Central memory CD4-positive, alpha-beta T cell (primary cell): ENCODE measurements at places on chromosomes 11 and 22.

DNA sequence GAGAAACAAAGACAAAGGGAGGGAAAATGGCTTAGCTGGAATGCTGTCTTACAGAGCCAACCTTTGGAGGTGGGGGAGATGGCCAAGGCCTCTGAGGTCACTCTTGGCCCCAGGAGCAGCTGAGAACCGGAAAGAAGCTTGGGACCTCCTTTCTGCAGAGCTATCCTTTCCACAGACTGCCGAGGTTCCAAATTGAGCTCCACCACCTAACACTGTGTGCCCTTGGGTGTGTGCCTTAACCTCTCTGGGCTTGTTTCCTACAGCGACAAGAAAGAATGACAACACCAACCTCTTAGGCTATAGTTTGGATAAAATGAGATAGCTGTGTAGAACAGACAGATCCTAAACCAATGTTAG, 23.2 kb downstream of the RTN4RL2 start:
- DNase-seq: no peak

DNA sequence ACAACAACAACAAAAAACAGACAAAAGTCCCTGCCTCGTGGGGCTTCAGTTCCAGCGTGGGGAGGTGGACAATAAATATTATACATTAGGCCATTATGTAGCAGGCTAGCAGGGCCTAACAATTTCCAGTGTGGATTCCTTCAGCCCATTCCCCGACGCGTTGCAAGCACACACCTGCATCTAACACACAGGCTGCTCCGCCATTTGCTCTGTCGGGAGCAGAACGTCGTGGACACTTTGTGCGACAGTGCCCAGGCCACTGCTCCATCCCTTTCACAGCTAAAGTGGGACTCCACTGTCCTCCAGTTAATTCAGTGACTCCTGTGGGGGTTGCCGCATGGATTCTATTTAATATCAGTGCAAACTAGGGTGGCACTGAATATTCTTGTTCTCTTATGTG, 10.9 kb upstream of the FGF3 start:
- DNase-seq: no peak

GRCh38 chr22:24992946-24993345, 40.4 kb downstream of the KIAA1671 start:
- DNase-seq: no peak

GRCh38 chr11:131079036-131079435, 162.8 kb upstream of the SNX19 start:
- DNase-seq: no peak
